Activated CD8-positive, alpha-beta memory T cell treated with anti-CD3 and anti-CD28 coated beads for 1 hour (primary cell): ENCODE measurements at places on chromosomes 6 and 20.
A peak's percentile ranks its signal among the peaks of the same experiment; 100 is the strongest.

- DNase-seq, result no peak
Observed at GRCh38 chr6:13101985-13102384, 226.4 kb downstream of the TBC1D7 start.

GRCh38 chr20:56439771-56440291 is 27.8 kb downstream of the CASS4 start:
- DNase-seq, result no peak

GRCh38 chr6:91580635-91581034 is 993.8 kb upstream of the MAP3K7 start:
- no peak for DNase-seq

DNA sequence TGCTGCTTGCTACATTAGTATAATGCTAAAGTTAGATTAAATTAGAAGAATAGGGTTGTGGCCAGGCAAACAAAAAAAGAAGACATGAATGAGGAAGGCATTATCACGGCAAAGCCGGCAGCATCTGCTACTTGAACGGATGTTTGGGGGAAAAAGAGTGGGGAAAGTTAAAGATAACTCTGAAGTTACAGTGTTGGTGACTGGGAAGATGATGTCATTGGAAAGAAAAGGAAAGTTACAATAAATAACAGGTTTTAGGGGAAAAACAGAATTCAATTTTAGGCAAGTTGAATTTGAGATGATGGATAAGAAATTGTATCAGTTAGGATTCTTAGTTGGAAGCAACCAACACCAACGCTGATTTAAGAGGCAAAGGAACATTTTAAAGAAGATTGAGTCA is 74.2 kb upstream of the NRN1 start:
- no peak for DNase-seq

- no peak for DNase-seq
Observed at GRCh38 chr20:62485062-62485700, 9.4 kb upstream of the GATA5 start.

- DNase-seq, result no peak
Observed at GRCh38 chr6:159762681-159763293, 942 bp downstream of the ACAT2 start.

- DNase-seq, result peak; percentile 82
Observed at GRCh38 chr20:47501482-47502270, at the start of gene NCOA3. NCOA3 (plus strand) TSS chr20:47501887; CDS start chr20:47622248, 120,361 bp downstream.

GRCh38 chr20:40600441-40601219 is 88.4 kb downstream of the MAFB start:
- DNase-seq, result no peak

- no peak for DNase-seq
Observed at GRCh38 chr6:104108634-104109033, 751.1 kb downstream of the HACE1 start.

DNA sequence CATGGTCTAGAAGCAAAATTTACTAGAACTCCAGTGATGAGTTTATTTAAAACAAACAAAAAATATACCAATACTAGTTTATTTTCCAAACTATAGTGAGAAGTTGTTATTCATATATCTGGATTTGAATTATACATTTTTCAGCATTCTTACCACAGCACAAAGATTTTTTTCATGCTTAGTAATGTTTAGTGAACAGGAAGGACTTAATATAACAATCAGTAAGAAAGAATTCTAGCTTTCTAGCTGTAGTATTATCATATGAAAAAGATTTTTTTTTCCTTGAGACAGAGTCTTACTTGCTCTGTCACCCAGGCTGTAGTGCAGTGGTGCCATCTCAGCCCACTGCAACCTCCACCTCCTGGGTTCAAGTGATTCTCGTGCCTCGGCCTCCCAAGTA is 13.8 kb downstream of the MARCKS start:
- DNase-seq, result no peak

DNA sequence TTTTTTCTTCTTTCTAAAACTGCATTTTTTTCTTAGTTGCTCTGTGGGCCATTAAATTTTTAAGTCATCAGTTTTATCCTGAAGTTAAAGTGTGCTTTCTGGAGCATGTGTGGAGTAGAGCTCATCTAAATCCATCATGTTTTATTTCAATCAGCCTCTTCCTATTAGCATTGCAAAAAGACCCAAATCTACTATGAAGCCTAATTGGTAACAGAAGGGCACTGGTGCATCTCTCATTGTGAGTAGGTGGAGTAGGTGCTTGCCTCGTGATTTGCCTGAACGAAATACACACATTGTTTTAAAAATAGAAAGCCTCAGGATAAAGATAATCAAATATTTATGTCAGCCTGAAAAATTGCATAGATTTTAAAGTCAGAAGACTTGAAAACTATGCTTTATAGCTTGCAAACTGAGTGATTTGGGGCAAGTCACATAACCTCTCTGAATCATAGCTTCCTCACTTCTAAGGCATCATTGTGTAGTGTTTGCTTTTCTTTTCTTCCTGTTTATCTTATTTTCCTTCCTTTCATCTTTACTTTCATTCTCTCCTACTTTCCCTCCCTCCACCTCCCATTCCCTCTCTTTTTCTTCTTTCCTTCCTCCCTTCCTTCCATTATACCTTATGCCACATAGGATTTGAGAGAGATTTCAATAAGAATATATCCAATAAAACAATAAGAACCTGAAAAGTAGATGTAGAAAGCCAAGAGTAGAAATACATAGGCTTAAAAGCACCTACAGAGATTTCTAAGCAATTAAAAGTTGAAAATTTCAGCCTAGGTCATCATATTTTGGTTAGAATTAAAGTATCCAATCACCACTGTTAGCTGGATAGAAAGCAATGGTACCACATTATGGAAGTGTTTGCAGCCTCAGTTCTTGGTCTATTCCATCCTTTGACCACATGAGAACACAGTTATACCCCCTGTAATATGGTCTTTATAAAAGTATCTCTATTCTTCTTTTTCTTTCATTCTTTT is 49.6 kb upstream of the RNF146 start:
- DNase-seq, result no peak
